ENCODE measurements at places on chromosomes 2 and 18.

DNA sequence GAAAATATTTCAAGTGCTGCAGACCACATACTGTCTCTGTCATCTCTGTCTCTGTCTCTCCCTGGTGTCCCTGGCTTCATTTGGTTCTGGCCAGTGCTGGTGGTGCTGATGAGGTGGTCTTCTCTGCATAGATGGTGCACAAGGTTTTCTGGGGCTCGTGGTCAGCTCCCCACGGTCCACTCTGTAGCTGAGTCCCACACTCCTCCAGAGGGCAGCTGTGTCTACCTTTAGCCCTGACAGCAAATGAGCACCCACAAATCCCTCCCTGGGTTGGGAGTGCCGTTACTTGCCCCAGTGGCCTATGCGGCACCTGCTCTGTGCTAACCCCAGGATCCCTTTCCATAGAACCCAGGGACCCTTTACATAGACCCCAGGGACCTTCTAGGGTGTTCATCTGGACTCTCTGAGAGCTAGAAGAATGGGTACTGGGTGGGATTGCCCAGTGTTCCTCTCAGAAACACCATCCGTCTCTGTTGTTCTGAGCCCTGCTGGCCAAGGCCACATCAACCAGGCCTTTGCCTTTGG, 129.3 kb downstream of the CAPN13 start:
- no peak for DNase-seq

DNA sequence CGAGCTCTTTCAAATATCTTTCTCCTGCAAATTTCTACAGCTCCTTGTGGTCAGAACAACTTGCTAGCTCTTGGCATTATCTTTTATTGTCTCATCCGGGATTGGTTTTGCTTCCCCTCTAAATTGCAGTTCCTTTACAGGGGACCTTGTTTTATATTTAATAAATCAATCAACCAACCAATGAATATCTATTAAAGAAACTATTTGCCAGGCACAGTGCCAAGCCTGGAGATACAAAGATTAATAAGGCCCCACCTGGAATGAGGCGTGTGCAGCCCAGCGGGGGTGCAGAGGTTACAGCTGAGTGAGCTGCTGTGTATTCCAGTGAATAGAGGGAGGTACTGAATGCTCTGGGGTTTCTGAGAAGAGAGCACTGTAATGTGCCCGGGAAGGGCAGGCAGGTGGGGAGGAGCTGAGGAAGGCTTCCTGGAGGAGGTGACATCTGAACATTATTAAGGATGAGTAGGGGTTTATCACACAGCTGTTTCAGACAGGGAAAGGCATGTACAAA, 51.8 kb downstream of the LIPG start:
- no peak for DNase-seq

DNA sequence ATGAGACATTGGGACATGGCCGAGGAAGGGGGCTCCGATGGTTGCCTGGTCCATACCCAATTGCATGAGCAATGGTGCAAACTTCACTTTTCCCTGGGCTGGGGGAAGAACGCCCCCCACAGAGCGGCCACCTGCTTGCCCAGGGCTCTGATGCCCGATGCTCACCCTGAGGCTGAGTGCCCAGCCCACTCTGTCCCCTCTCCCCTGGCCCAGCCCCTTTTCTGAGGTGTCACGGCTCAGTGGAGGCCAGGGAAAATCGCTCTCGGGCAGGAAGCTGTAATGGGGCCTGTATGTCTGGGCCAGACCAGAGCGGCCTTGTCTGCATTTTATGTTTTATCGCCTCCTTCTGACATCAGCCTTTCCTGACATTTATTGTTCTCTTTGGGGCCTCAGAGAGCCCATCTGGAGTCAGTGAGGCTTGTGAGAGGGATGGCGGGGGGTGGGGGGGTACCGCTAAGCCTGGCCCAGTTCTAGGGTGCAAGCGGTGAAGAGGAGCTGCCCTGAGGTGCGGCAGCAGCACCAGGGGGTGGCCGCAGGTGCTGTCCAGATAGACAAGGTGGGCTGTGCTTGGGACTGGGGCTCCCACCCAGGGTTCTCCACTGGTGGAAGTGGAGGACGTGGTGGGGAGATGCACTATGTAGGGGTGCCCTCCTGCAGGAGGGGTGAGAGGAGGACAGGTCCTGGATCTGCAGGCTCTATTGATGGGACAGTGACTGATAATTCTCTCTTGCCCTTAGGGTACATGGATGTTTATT, 46.2 kb downstream of the INHBB start:
- no peak for DNase-seq

DNA sequence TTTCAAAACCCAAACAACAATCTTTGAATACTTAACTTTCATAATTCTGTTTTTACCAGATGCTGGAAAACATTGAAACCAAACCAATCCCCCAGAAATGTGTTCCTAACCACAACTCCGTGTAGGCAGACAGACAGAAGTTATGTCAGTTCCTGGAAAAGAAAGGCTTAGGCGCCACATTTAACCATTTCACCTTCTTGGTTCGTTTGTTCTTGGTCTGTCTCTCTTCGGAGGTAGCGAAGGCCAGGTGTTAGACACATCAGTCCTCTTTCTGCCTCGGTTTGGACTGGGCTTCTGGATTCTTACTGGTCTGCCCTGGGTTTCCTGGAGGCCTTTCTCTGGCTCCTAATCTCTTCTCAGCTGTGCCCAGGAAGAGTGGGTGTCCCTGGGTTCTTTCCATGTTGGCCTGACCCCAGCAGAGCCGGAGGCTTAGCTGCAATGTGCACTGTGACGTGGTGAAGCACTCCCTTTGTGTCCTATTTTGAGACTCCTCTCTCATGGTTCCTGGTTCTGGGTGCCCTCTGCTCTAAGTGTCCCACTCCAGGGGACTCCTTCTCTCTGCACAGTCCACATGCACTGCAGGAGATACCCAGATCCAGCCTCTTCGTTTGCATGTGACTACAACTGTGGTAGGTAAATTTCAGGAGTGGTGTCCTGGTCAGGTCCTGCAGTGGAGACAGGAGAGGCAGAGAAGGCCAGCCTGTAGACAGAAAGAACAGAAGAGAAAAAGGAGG, 23.1 kb upstream of the RAB31 start:
- no peak for DNase-seq

- no peak for DNase-seq
Observed at GRCh38 chr2:64221935-64222334, 77.7 kb upstream of the PELI1 start.

DNA sequence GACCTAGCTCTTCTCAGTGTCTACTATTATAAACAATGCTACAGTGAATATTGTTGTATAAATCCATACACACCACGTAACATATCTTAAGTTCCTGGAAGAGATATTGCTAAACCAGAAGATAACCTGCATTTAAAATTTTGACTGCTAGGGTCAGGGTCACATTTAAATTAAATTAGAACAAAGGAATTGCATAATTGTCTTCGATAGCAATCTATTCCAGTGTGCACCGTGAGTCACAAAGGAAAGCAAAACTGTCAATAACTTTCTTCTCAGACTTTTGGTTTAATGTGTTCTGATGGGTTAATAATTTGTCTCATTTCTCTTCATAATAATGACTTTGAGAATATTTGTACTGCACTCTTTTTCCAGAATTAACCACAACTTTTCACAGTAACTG, 4.2 kb downstream of the GEN1 start:
- no peak for DNase-seq

DNA sequence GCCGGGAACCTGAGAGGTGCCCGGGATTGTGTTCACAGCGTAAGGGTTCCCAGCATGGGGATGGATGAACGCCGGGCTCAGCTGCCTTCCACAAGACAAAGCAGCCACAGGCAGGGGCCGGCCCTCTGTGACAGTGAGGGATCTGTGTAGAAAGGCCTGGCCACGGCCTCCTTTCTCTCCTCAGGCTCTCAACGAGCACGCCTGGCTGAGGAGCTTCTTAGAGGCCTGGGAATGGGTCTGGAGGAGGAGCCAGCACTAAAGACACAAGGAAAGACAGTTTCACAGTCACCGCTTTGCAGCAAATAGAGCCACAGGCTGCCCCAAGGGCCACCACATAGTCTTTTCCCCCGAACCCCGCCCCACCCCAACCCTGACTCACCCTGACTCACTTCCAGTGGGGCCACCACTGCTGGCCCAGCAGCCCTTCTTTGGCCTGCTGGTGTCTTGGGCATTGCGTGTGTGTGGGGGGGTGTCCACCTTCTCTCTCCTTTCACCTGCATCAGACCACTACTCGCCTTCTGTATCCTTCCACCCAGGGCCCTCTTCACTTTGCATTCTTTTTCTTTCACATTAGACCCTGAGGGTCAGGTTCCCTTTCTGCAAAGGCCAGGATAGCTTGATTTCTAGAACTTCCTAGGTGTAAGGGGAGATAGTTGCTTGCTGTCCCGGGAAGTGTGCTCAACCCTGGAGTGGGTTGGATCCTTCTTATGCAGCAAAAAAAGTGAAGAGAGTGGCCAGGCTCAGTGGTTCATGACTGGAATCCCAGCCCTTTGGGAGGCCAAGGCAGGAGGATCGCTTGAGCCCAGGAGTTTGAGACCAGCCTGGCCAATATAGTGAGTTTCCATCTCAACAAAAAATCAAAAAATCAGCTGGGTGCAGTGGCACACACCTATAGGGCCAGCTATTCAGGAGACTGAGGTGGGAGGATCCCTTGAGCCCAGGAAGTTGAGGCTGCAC, 19.3 kb upstream of the HPCAL1 start:
- no peak for DNase-seq

DNA sequence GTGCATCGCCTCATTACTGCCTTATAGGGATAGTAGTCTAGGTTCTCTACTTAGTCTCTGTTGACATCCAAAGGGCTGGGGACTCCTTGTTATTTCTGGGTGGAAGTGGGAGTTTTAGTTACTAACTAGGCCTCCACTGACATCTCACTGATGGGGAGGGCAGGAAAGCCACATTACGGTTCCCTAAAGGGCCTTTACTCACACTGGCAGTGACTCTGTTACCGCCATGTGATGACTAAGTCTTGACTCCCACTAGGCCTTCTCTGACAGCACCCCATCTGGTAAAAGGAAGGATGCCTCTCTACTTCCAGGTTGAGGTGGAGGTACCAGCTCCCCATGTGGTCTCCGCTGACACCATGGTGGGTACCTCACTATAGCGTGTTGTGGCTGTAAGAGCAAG, 14.0 kb upstream of the BCL2L11 start:
- DNase-seq = no peak

GRCh38 chr2:98921062-98921461, 15.0 kb downstream of the CRACDL start:
- DNase-seq = no peak

- no peak for DNase-seq
Observed at GRCh38 chr18:30271716-30272115, 770.8 kb downstream of the DSC3 start.

GRCh38 chr18:55346961-55347740, 240.8 kb downstream of the TCF4 start:
- DNase-seq = no peak

- no peak for DNase-seq
Observed at GRCh38 chr18:8998481-8999217, 103.8 kb upstream of the NDUFV2 start.

DNA sequence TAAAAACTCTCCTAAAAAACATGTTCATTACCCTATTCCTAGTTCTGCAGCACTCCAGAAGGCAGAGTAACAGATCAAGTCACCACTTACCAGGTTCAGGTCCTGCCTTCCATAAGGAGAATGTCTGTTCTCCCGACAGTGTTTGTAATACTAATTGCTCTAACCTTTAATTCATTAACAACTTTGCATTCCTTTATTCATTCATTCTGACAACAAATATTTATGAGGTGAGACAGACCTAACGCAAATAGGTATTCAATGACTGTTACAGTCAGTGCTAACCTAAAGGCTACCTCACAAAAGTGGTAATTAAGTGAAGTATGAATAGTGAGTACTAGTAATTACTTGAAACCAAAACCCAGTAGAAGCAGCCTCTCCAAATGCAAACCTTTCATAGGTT, 224.0 kb downstream of the AFF3 start:
- DNase-seq = no peak

Measured in T-helper 1 cell (primary cell).